ENCODE measurements at places on chromosomes 2 and 18. TPM values are rescaled to one million over a fixed set of nuclear protein-coding genes. Genes with fewer than 3 reads are reported as not detected.

DNA sequence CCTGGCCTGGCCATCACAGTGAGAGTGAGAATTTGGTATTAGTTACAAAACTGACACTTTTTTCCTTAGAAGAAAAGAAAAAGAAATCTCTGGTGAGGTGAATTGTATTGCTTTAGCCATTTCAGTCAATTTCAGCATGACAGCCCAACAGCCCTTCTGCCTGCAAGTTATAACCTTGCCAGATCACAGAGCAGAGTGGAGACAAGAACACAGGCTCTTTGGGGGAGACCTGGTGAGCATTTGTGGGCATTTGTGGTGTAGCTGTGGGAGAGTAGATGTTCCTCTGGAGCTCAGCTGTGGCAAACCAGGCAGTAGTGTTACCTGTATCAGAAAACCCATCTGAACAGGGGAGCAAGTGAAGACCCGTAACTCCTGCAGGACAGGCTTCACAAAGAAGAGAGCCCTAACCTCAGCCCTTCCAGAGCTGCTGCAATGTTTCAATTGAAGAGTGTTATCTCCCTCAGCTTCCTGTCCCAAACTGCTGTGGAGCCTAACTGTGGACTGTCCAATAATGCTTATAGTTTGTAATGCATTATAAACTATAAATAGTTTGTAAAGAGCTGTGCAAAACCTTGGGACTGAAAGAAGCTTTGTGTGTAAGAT lies 22.8 kb upstream of the DLX1 start:
- H3K36me3 ChIP-seq = no peaks in the 10 kb centered on the region
- no peak overlapping the region for H3K4me3 ChIP-seq
- H3K4me1 ChIP-seq = no peaks in the 10 kb centered on the region
- no peak overlapping the region for H3K27ac ChIP-seq
- DNase-seq = no peak

The ARHGAP25 gene
- 39.3 TPM for total RNA-seq

The ELOA2 gene
- not detected for total RNA-seq

GRCh38 chr2:152568531-152568930 lies 148.7 kb downstream of the PRPF40A start:
- no peaks in the 10 kb centered on the region for H3K36me3 ChIP-seq
- no peak overlapping the region for H3K27ac ChIP-seq
- H3K4me3 ChIP-seq = no peak overlapping the region

DNA sequence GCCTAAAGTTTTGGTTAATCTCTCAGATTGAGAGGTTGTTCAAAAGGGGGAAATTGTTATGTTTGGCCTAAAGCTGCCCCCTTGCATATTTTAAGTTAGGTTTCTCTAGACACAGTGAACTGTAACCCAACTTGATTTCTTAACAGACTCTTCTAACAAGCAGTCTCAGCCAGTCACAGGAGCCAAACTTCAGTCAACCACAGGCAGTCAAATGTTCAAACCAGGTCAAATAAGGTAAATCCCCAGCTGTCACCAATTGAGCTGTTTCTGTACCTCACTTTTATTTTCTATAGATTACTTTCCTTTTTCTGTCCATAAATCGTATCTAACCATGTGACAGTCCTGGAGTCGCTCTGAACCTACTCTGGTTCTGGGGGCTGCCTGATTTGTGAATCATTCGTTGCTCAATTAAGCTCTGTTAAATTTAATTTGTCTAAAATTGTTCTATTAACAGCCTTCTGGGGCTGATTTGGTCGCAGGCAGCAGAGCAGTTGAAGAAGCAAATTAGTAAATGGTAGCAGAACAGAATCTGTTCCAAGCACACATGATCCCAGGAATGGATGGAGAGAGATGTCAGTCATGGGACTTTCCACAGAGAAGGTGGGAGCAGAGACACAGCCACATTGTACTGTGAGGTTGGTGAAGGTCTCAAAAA lies 16.4 kb upstream of the NFU1 start:
- no peaks in the 10 kb centered on the region for H3K36me3 ChIP-seq
- no peak for DNase-seq
- no peak overlapping the region for H3K27ac ChIP-seq
- H3K4me1 ChIP-seq = no peaks in the 10 kb centered on the region

- no peak for DNase-seq
- H3K27me3 ChIP-seq = no peaks in the 10 kb centered on the region
- no peak overlapping the region for H3K4me3 ChIP-seq
- H3K4me1 ChIP-seq = no peaks in the 10 kb centered on the region
- H3K27ac ChIP-seq = no peak overlapping the region
Measured at GRCh38 chr2:8594731-8595427, 87.0 kb upstream of the ID2 start.

DNA sequence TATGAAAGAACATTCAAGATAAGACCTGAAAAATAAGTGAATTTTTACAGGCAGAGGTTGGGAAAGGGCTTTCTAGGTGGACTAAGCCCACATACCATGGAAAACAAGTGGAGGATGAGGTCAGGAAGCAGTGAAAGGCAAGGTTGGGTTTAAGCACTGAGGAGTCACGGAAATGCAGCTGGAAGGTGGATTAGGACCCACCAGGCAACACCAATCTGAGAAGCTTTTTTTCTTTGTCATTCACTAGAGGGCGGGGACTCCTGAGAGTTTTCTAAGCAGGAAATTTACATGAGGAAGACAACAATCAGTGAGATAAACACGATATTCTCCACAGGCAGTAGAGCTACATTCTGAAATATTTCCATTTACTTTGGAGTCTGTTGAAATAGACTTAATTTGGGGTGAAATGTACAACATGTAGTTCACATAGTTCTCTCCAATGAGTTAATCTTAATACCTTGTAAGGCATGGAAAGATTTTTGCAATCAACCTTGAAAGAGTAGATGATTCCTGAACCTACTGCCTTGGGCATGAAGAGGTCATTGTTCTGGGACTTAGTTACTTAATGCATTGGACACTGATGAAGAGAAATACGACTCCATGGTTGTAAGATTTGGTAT lies 40.7 kb downstream of the VIT start:
- peaks cover 4% of the 10 kb centered on the region for H3K4me1 ChIP-seq
- no peak for DNase-seq
- no peak overlapping the region for H3K27ac ChIP-seq
- H3K27me3 ChIP-seq = peaks cover 7% of the 10 kb centered on the region
- H3K4me3 ChIP-seq = no peak overlapping the region

GRCh38 chr2:161107265-161107664 lies 53.0 kb upstream of the TANK start:
- no peaks in the 10 kb centered on the region for H3K27me3 ChIP-seq
- no peaks in the 10 kb centered on the region for H3K36me3 ChIP-seq
- H3K4me1 ChIP-seq = no peaks in the 10 kb centered on the region

DNA sequence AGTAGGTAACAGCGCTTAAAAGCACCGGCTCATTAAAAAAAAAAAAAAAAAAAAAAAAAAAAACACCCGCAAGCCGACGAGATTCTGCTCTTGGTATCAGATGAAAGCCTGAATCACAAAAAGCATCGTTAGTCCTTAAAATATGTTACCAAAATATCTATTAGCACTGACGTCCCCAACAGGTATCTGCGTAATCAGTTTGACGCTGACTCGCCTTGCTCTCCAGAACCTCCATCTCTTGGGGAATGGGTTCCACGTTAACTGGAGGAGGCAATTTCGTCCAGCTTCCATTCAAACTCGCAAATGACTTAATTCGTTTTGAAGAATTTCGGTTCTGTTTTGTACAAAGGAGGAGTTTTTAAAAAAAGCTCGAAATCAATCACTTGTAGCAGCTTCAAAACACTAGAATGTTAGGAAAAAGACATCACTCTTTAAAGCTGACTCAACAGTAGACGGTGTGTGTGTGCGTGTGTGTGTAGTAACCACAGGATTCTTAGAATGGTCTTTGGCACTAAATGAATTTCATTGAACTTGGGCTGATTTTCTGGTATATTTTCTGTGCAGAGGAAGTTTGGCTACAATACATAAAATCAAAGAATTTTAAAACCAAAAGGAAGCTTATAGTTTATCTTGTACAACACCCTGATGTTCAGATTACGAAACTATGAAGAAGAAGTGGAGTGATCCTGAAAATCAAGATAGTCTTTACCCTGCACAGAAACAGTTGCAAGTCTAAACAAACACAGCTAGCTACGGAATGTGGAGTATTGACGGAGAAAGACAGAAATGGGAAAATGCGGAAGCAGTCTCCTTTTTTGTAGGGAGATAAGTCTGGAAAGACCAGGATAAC lies 1.1 kb upstream of the PGAP1 start:
- peak overlapping the region; percentile 43 for H3K27ac ChIP-seq
- peaks cover 15% of the 10 kb centered on the region for H3K4me1 ChIP-seq
- no peaks in the 10 kb centered on the region for H3K36me3 ChIP-seq
- no peaks in the 10 kb centered on the region for H3K27me3 ChIP-seq

The LRATD1 gene
- not detected for total RNA-seq

DNA sequence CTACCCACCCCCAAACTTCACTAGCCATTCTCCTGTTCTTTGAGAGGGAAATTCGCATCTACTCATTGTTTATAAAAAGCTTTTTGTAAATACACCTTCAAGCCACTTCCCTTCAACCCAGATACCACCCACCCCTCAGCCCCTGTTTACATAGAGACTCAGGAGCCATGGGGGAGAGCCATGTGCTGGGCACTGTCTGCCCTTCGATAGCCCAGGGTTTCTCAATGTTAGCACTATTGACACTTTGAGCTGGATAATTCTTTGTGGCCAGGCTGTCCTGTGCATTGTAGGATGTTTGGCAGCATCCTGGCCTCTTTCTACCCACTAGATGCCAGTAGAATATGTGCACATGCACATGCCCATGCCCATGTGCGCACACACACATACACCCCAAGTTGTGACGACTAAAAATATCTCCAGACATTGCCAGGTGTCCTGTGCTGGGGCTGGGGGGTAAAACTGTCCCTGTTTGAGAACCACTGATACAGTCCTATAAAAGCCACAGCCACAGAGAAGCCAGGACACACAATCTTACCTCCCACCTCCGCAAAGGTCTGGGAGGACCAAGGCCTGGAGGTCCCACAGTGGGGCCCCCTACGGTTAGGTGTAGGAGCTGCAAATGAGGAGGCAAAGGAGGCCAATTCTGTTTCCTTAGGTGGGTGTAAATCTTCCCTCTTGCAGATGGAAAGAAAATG lies 44.5 kb upstream of the ASPRV1 start:
- H3K36me3 ChIP-seq = no peaks in the 10 kb centered on the region
- no peaks in the 10 kb centered on the region for H3K27me3 ChIP-seq
- no peak for DNase-seq
- no peak overlapping the region for H3K27ac ChIP-seq
- no peak overlapping the region for H3K4me3 ChIP-seq

DNA sequence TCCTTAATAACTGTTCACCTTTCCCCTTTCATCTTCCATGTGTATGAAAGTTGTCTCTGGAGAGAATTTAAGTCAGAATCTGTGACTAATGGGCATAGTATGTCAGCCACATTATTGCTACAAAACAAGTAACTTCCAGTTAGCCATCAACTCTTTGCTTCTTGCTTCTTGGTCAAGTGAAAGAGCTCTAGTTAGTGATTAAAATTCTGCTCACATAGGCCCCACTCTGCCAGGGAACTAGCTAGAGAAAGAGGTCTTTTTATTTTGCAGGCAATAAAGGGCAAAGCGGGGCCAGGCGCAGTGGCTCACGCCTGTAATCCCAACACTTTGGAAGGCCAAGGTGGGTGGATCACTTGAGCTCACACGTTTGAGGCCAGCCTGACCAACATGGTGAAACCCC lies 64.6 kb downstream of the COLEC12 start:
- no peak for DNase-seq
- H3K4me3 ChIP-seq = no peak overlapping the region
- no peak overlapping the region for H3K27ac ChIP-seq

The KCNE4 gene
- not detected for total RNA-seq

The ALPP gene
- total RNA-seq = not detected

The CAPN13 gene
- not detected for total RNA-seq

DNA sequence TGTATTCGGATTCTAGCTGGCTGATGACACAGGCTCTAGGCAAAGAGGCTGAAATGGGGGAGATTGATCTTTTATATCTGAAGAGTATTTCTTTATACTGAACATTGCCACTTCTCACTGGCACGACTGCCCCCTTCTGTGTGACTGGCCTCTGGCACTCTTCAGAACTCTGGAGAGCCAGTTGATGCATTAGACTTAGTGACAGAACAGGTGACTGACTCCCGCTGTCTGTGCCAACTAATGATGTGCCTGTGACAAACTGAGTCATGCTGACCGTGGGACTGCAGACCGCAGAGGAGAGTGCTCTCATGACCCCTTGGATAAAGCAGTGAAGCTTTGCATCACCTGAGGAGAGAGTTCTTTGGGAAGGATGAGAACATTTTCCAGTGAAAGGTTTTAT lies 14.4 kb downstream of the MGAT5 start:
- H3K4me3 ChIP-seq = no peak overlapping the region
- peaks cover 13% of the 10 kb centered on the region for H3K4me1 ChIP-seq
- no peak for DNase-seq
- no peak overlapping the region for H3K27ac ChIP-seq
- no peaks in the 10 kb centered on the region for H3K27me3 ChIP-seq
- peaks cover 23% of the 10 kb centered on the region for H3K36me3 ChIP-seq

- H3K27ac ChIP-seq = no peak overlapping the region
- H3K4me3 ChIP-seq = no peak overlapping the region
- no peaks in the 10 kb centered on the region for H3K36me3 ChIP-seq
- DNase-seq = no peak
- no peaks in the 10 kb centered on the region for H3K4me1 ChIP-seq
Measured at GRCh38 chr2:172888714-172889669, 153.3 kb downstream of the RAPGEF4 start.

The CTAGE1 gene
- total RNA-seq = not detected

- H3K27me3 ChIP-seq = peaks cover 93% of the 10 kb centered on the region
- no peaks in the 10 kb centered on the region for H3K36me3 ChIP-seq
- H3K4me3 ChIP-seq = no peak overlapping the region
- DNase-seq = no peak
- peaks cover 38% of the 10 kb centered on the region for H3K4me1 ChIP-seq
Measured at GRCh38 chr2:176104316-176105077, 2.6 kb upstream of the HOXD11 start.

GRCh38 chr2:171334171-171334570 lies 99.6 kb downstream of the METTL8 start:
- H3K27me3 ChIP-seq = no peaks in the 10 kb centered on the region
- H3K4me3 ChIP-seq = no peak overlapping the region
- no peaks in the 10 kb centered on the region for H3K36me3 ChIP-seq
- no peak for DNase-seq
- H3K4me1 ChIP-seq = peaks cover 6% of the 10 kb centered on the region
- no peak overlapping the region for H3K27ac ChIP-seq

DNA sequence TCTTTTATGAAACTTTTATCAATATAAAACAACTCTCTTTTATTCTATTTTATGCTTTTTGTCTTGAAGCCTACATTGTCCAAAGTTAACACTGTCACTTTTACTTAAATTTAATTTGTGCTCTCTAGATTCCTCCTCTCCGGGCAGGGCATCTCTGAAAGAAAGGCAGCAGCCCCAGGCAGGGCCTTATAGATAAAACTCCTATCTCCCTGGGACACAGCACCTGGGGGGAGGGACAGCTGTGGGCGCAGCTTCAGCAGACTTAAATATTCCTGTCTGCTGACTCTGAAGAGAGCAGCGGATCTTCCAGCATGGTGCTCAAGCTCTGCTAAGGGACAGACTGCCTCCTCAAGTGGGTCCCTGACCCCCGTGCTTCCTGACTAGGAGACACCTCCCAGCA lies 447.7 kb upstream of the FANCL start:
- DNase-seq = no peak
- no peaks in the 10 kb centered on the region for H3K36me3 ChIP-seq
- no peak overlapping the region for H3K4me3 ChIP-seq
- H3K27me3 ChIP-seq = no peaks in the 10 kb centered on the region
- H3K27ac ChIP-seq = no peak overlapping the region

The ACOXL gene
- total RNA-seq = not detected

The VWC2L gene
- not detected for total RNA-seq

GRCh38 chr2:172083628-172084394 lies 1.5 kb upstream of the DLX1 start:
- peaks cover 100% of the 10 kb centered on the region for H3K27me3 ChIP-seq
- H3K27ac ChIP-seq = no peak overlapping the region
- DNase-seq = peak; percentile 32
- H3K4me3 ChIP-seq = no peak overlapping the region

All from CD4-positive, alpha-beta T cell (primary cell).